ENCODE measurements at places on chromosomes 7 and 10.

DNA sequence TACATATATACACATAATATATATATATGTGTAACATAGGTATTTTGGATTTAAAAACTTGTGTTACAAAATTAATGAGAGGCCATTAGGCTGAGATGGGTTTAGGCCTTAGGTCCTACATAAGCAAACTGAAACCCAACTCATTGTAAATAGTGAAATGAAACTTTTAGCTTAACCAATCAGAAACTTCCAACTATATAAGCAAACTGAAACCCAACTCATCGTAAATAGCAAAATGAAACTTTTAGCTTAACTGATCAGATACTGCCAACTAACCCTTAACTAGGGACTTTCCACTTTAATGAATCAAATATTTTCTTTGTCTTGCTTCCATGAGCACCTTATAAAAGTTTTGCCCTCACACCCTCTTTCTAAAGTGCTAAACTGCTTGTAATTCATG is 17.3 kb upstream of the SAMD9L start:
- DNase-seq = no peak

DNA sequence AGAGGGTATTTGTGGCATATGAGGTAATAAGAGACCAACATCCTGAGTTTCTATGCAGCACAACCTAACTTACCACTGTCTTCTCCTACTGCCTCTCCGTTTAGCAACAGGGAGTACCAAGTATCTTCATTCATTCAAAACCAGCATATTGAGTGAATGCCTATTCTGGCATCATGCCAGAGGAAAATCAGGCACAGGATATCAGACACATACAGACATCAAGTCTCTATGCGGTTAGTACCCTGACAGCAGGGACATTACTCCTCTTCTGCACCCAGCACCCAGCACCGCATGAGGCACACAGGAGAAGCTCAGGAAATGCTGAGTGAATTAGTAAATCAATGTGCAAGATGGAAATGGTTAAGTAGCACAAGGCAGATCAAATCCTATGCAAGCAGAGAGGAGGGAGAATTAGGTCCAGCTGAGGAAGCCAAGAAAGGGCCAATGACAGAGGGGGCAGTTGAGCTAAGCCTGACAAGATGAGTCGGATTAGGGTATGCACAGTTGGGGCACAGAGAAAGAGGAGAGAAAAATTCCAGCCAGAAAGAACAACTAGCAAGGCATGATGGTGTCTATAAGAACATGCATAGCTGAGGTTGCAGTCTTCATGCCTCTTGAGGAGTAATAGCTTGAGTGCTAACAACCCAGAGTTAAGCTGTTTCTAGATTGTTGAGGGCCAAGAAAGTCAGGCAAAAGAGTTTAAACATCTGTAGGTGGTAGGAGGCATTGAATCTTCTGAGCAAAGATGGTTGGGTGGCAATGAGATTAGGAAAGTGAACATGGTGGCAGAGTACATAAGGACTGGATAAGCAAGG is 146.0 kb downstream of the PLXNA4 start:
- no peak for DNase-seq

DNA sequence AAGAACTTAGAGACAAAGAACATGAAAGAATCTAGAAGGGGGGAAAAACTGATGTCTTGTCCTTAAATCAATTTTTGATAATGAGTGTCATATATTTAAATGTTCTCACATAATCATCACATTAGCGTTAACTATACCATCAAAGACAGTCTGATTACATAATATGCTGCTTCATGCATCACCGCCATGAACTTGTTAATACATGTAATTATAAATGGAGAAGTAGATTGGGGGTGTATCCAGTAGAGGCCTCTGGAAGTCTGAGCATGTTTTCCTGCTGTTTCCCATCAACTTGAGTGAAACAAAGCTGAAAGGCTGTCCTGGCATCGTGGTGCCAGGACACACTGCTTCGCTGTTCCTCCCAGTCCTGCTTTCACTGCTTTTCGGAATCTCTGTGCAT is 48.2 kb downstream of the PRLHR start:
- no peak for DNase-seq

- DNase-seq = no peak
These were observed 235.1 kb upstream of the MEOX2 start for GRCh38 chr7:15921576-15921975.

GRCh38 chr10:71324743-71325142 is 5.7 kb downstream of the SLC29A3 start:
- DNase-seq = no peak
